ENCODE measurements at places on chromosomes 7 and 10. TPM values are rescaled to one million over a fixed set of nuclear protein-coding genes. Genes with fewer than 3 reads are reported as not detected.

Gene NRG3
- total RNA-seq = 8.9 TPM

Gene RAMP3
- total RNA-seq = not detected

Gene ZCWPW1
- 0.78 TPM for total RNA-seq

Gene TMEM213
- total RNA-seq = not detected

Gene ZNF488
- total RNA-seq = not detected

Gene CNPY1
- not detected for total RNA-seq

Gene CPN1
- not detected for total RNA-seq

DNA sequence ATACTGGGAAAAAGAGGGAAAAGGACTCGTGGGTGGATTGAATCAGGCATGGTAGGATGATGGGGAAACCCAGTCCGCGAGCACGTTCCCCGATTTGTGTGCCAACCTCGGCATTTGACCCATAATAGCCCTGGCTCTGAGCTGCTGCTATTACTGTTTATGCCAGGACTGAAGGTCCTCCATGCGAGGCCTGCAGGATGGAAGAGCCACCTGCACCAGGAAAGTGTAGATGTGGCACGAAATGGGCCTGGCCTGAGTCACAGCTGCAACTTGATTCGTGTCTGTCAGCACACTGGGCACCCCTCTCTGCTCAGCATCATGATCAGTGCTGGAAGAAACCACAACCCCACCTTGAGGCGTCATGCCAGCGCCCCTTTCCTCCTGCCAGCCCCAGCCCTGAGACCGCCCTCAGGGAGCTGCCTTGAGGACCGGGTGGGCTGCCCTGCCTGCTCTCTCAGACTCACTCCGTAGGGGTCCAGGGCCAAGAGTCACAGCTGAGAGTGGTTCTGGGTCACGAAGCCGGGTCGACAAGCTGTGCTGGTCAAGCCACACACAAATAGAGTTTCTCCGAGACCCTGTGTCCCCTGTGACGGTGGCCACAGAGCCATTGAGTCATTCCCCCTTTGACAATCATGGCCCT is 74.4 kb downstream of the CHST15 start:
- no peak for DNase-seq

DNA sequence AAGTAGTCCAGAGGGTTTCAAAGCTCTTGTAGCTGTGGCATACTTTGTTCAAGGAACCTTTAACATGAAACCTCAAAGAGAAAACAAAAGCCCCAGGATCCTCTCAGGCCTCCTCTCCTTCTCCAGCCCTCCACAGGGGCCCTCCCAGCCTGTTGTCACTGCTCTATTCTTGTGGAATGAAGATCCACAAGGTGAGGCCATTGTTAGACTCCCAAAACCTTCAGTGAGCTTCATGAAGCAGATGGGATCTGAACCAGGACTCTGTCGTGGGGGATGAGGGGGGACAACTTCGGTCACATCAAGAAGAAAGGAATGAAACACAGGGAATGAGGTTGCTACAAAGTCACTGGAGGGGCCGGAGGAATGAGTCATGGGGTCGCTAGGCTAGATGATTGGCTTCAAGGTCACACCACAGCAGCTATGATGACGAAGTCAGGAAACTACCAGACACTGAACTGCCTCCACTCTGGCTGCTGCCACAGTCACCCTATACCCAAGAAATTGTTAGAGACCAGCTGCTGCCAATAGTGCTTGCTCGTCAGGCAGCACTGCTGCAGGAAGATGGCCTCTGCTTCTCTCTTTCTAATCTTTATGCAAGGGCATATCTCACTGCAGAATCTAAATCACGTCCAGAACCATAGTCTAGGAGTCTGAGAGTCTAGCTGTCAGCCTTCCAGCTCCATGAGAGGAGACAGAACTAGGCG is 208.8 kb downstream of the HIBADH start:
- no peak for DNase-seq

- DNase-seq = no peak
Observed at GRCh38 chr10:70130878-70131559, 1.6 kb downstream of the AIFM2 start.

- no peak for DNase-seq
Observed at GRCh38 chr10:17749890-17750289, 2.1 kb upstream of the TMEM236 start.

- DNase-seq = no peak
Observed at GRCh38 chr10:79507440-79508167, 4.7 kb upstream of the EIF5AL1 start.

GRCh38 chr10:14244147-14244546 is 86.6 kb downstream of the FRMD4A start:
- no peak for DNase-seq

DNA sequence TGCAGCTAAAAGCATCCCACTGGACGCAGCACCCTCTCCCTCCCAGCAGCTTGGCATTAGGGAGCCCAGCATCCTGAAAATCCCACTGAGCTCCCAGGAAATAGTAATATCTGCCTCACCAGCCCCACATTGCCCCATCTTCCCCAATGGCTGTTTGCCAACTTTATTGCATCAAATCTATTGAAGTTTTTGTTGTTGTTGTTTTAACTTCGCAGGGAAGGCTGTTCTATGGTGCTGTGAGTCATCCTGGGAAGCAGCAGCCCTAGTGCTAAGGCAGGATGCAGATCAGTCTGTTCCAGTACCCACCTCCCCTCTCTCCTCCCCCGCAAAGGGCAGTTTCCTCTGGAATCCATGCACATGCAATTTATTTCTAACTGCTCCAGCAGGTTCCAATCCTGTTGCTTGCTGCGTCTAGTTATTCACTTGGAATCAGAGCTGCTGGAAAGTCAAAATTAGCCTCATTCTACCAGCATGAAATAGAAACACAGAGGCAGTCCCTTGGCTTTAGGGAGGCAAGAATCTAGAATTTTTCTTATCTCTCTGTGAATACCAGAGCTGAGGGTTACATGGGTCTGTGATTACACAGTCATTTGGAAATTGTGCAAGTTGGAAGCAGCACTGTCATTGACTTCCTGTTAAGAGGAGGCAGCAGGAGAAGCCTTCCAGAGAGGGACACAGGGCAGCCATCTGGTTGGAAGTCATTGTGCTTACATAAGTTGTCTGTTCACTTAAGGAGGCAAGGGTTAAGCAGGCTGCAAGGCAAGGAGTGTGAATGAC is 115.9 kb upstream of the CACUL1 start:
- DNase-seq = peak; percentile 39

DNA sequence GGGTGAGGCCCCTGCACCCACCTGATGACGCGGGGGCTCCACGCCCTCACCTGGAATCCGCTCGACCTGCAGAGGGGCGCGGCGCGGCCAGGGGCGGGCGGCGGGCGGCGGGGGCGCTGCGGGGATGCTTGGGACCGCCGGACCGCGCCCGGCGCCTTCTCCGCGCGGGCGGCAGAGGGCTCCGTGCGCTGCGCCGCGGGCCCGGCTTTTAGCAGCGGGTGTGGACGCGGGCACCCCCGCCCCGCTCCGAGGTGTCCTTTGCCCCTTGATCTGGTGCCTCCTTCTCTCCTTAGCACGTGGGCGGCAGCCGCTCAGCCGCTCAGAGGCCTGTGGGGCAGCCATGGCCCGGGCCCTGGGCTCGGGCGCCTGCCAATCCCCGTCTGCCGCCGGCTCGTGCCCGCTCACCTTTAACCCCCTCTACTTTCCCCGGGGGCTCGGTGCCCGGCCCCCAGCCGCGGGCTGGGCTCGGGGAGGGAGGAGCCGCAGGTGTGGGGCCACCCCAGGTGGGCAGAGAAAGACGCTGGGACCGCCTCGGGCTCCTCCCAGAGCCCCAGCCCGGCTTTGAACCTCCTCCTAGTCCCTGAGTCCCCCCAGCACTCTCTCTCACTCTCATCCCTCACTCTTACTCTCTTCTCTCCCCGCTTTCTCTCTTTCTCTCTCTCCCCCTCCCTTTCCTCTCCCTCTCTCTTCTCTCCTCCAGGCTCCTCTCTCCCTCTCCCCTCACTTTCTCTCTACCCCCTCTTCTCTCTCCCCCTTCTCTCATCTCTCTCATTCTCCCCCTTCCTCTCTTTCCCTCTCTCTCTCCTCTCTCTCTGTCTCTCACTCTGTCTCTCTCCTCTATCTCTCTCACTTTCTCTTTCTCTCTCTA is 19.7 kb upstream of the VPS37D start:
- no peak for DNase-seq

- no peak for DNase-seq
Observed at GRCh38 chr7:79454361-79454960, 994 bp upstream of the MAGI2 start.

- no peak for DNase-seq
Observed at GRCh38 chr7:123417580-123417979, 116.8 kb downstream of the IQUB start.

DNA sequence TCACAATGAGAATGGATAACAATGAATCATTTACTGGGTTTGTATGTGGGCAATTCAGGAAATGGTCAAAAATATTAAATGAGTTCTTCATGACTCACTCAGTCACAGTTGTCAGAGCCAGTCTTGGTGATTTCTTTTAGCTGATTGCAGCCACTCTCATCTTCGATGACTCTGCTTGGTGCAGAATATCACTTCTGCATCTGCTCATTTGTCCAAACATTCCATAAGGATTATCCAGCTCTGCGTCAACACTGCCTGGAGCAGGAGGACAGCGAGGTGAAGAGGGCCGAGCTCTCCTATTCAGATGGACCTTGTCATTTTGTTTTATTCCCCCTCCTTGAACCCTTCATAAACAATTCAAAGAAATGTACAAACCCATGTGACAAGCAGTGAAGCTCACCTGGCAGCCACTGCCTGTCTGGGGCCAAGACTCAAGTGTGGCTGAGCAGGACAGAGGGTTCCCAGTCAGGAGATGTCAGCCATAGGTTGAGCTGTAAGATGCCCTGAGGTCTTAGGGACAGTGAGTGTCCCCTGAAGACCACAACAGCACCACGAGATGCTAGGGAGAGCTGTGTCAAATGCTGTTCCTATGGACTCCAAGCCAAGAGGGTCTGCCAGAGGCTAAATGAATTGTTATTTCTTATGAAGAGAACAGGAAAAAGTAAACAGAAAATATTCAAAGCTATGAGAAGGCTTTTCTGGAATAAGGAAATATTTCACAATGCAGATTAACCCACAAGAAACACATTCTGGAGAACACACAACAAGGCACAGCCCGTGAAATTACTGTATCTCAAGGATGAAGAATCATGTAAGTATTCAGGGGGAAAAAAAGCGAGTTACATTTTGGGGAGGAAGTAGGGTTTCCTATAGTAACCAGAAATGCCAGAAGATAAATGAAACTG is 33.1 kb upstream of the EGFR start:
- DNase-seq = no peak

DNA sequence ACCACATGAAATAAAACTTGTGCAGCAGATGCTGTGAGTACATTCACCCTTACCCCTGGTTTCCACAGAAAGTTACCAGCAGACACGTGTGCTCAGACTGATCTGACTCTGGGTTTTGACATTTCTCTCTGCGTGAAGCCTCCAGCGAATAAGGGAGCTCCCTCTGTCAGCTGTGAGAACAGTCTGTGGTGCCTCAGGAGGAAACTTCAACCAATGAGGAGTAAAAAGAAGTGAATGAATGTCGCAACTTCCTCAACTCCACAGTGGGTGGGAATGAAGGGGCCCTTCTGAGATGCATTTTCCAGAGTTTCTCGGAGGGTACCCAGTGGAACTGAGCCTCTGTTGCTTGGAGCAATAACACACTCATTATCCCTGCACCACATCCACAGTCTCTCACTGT is 743.4 kb downstream of the TNS3 start:
- DNase-seq = no peak

DNA sequence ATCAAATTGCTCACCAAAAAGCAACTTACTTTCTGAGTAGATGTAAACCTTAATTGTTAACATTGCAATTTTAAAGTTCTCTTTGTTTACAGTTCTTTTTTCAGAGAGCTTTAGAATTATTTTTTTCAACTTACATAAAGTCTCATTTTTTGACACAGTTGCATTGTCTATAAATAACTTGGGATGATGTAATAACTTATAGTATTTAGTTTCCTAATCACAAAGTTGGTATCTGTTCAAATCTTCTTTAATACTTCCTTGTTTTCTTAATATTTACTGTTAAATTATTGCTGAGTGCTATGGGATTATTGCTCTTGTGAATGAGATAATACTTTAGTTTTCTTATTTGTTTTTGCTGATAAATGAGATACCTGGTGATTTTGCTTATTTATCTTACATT is 18.9 kb upstream of the SUV39H2 start:
- no peak for DNase-seq

GRCh38 chr10:80356989-80357850 is 639 bp downstream of the DYDC2 start:
- DNase-seq = no peak

- no peak for DNase-seq
Observed at GRCh38 chr7:50754684-50755083, 28.0 kb downstream of the GRB10 start.

- no peak for DNase-seq
Observed at GRCh38 chr7:102897856-102898531, 14.8 kb upstream of the LRRC17 start.

GRCh38 chr7:141956084-141956483 is 9.3 kb upstream of the CLEC5A start:
- no peak for DNase-seq

DNA sequence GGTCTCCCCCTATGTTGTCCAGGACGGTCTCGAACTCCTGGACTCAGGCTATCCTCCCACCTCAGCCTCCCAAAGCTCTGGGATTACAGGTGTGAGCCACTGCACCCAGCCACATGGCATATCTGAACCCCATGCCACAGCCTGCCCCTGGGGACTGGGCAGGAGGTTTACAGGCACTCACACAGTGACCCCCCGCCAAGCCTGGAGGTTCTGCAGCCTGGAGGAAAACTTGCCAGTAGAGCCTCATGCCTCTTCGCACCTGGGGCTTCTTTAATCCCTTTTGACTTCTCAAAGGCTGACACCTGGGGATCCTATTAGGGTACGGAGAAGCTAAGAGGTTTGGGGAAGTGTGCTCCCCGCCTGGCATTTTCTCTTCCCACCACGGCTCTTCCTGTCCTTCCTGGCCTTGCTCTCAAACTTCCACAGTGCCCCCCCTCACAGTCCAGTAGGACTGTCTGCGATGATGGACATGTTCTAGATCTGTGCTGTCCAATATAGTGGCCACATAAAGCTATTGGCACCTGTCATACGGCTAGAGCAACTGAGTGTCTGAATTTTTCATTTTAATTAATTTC is 11.4 kb upstream of the KCP start:
- no peak for DNase-seq

GRCh38 chr10:14758994-14759664 is 15.6 kb downstream of the FAM107B start:
- DNase-seq = no peak

- no peak for DNase-seq
Observed at GRCh38 chr7:76358011-76358480, 745 bp downstream of the YWHAG start.

GRCh38 chr10:13390604-13391522 is 42.8 kb upstream of the SEPHS1 start:
- DNase-seq = no peak

GRCh38 chr7:132434041-132434440 is 142.2 kb downstream of the PLXNA4 start:
- no peak for DNase-seq

- no peak for DNase-seq
Observed at GRCh38 chr7:105011141-105011830, 2.7 kb upstream of the KMT2E start.

Data from glomerular endothelial cell (primary cell).